ENCODE measurements at places on chromosomes 3 and 15.
A peak's percentile ranks its signal among the peaks of the same experiment; 100 is the strongest.

DNA sequence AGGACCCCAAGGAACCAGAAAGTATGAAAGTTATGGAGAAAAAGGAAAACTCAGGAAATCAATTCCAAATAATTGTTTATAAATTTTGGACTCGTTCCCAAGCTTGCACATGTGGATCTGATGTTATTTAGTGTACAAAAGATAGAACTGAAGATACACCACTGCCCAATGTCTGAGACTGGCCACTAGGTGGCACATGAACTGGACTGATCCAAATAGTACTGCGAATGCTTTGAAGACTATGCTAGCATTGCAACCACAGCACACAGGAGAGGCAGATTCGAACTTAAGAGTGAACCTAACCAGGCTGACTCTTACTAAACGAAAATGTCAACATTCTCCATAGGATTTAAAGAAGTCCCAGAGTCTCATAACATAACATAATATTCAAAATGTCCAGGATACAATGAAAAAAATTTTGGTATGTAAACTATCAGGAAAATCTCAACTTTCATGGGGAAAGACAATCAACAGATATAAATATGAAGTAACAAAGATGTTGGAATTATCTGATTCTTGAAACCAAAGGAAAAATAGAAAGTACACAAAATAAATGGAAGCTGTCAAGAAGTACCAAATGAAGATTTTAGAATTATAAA is 596.7 kb downstream of the FGF12 start:
- peak; percentile 15 for DNase-seq

GRCh38 chr3:81554801-81555200 is 206.6 kb downstream of the GBE1 start:
- DNase-seq, result no peak

GRCh38 chr3:150763841-150764483 is 993 bp upstream of the SIAH2 start:
- DNase-seq, result peak; percentile 65

- no peak for DNase-seq
Observed at GRCh38 chr15:29037997-29038705, 152.4 kb downstream of the APBA2 start.

DNA sequence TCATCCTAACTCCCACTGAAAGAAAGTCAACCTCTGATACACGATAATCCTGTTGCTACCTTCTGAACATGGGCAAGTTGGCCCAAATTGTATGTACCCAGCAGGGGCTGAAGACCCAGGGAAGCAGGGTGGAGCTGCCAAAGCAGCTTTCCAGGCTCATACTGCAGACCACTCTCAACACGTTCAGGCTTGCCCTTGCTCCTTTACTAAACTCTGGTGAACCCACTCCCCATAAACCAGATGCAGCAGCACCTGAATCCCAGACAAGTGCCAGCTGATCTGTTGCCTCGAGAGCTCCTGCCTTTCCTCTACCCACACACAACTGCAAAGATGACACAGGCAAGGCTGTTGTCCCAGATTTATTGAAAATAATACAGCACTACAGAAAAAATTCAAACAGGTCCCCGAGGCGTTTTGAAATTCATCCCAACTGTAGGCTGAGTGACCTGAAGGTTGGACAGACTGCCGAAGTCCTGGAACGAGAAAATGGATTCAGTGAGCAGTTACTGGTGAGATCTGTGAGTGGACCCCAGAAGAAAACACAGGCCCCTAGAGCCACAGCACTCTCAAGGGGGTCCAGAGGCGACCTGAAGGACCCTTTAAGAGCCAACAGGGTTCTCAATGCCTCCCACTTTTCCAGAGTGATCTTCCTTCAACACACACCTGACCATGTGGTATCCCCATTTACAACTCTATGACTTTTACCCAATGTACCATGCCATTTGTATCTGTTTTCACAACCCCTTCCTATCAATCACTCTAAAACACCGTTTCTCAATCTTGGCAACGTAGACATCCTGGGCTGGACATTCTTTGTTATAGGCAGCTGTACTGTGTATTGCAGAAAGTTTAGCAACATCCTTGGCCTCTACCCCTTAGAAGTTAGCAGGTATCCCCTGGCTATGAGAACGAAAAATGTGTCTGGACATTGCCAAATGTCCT is 3.6 kb downstream of the RPS17 start:
- DNase-seq, result no peak

GRCh38 chr3:171982828-171983227 is 56.5 kb upstream of the FNDC3B start:
- no peak for DNase-seq
